NCI-H446 treated with DMSO at 0.1 percent for 48 hours (cell line): ENCODE measurements at places on chromosomes 2 and 18.

- DNase-seq: no peak
Measured at GRCh38 chr18:68757126-68757525, 40.8 kb upstream of the CCDC102B start.

DNA sequence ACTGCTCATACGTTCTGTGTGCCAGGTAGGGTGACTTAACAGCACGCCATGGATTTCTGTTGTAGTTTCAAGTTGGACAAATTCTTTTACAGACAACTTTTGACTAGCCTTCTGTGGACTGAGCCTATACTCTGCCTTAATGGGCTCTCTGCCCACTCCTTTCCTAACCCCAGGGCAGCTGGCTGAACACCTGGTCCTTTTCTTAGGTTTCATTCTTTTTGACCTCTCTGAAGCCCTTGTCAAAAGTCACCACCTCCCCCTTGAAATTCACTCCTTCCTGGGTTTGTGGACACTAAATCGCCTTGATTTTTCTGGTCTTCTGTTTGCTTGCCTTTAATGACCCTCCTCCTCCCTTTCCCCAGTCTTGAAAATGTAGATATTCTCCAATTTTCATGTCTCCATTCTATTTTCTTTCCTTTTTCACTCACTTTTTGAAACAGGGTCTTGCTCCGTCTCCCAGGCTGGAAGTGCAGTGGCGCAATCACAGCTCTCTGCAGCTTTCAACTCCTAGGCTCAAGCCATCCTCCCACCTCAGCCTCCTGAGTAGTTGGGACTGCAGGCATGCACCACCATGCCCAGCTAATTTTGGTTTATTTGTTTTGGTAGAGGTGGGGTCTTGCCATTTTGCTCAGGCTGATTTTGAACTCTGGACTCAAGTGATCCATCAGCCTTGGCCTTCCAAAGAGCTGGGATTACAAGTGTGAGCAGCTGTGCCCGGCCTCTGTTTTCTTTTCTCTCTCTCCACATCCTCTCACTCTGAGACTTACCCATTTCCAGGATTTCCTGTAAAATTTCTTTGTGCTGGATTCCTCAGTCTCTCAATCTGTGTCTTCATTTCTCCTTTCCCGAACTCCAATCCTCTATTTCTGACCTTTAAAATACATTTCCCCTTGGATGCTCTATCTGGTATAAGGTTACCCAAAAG lies 112.9 kb downstream of the PLB1 start:
- no peak for DNase-seq

- DNase-seq: no peak
Measured at GRCh38 chr2:219385958-219386520, 1.7 kb downstream of the DNPEP start.

- DNase-seq: no peak
Measured at GRCh38 chr2:172813314-172813888, 77.8 kb downstream of the RAPGEF4 start.

DNA sequence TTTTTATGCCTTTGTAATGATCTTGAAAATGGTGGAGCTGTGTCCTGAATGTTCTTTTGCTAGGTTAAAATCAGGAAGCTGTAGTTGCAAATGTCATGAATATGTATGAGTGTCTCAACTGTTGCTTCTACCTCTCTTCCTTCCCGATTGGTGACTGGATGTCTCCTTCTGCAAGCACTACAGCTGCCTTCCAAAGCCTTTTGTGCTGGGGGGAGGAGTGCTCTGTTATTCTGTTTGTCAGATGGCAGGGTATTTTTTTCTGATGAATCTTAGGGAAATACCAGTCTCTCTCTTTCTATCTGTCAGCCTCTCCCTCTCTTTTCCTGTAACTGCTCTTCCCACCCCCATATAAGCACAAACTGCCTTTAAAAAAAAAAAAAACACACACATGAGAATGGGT lies 1396.3 kb upstream of the CELF4 start:
- DNase-seq: no peak

GRCh38 chr2:28233164-28233676 lies 159.4 kb upstream of the FOSL2 start:
- no peak for DNase-seq

DNA sequence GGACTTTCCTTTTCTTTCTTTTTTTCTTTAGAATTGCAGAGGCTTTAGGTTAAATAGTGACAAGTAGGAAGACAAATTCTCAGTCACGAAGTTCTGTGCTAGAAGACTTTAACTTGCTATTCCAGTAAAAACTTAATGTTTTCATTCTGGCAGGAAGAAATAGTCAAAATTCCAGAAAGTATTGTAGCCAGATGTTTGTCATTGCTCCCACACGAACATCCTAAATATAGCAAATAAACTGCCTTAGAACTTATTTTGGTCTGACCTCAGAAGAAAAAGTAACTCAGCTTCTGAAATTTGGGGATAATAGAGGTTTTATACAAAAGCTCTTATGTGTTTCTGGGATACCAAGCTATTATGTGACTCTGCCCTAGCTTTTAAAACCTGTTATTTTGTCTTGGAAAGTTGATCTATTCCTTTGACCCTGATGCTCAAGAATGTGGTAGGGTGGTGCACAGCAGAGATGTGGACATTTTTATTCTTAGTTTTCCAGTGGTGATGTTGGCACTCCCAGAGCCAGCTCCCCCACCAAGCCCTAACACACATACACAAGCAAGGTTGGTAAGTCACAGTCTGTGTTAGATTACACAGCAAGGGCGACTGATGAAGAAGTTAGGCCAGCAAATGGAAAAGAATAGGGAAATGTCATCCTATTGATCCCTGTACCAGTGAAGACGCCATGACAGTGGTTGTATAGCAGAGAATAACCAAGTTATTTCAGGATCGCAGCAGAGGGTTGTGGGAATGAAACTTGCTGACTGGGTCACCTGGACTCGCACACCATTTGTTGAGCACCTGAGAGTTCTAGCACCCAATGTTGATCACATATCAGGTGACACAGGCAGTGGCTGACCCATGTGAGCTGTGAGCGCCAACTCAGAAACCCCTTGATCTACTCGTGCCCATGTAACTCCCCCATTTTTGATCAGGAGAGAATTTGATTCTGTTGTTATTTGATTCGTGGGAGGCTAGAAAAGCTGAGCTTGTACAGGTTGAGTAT lies 23.7 kb downstream of the FARP2 start:
- no peak for DNase-seq

- no peak for DNase-seq
Measured at GRCh38 chr2:207255565-207256470, 90.1 kb upstream of the KLF7 start.

- no peak for DNase-seq
Measured at GRCh38 chr2:68367953-68368653, 3.0 kb downstream of the PLEK start.

GRCh38 chr18:7844418-7844817 lies 277.3 kb downstream of the PTPRM start:
- no peak for DNase-seq

- no peak for DNase-seq
Measured at GRCh38 chr2:240356700-240357640, 78.5 kb upstream of the GPC1 start.

DNA sequence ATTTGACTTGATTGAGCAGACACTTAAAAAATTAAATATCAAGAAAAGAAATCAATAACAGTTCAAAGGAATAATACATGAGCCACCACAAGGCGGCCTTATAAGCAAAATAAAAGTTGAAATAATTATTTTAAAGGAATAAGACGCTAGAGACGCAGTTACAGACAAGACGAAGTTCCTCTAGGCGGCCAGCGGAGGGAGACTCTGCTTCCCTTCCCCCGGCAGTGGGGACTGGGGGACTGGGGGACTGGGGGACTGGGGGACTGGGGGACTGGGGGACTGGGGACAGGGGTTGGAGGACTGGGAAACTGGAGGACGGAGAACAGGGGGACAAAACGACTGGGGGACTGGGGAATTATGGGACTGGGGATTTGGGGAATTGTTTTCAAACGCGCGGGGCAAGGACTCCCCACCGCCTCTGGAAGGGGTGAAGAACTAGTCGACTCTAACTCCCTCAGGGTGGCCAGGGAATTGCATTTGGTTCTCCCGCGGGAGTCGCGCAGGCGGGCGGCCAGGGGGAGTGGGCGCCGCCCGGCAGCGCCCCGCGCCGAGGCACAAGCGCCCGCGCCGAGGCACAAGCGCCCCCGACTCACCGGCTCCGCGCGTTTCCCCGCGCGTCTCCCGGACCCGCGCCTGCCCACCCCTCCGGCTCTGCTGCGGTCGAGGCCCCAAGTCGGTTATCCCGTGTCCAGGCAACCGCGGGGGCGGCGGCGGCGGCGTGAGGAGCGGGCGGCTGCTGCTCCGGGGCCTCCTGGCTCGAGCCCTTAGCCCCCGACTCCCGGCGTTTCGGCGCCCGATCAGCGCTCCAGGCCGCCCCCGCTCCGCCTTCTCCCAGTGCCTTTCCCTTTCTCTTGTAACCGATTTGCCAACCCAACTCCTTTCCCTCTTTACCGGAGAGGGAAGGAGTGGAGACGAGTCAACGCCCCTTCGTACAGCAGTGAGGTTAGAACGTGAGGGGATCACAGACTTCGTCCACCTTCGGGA lies at the start of gene CCDC178:
Gene CCDC178, minus strand, starts transcription at position 662 of the 984 bp plus-strand sequence. CDS start 28,633 bp downstream, outside the sequence.
- DNase-seq: peak; percentile 32

DNA sequence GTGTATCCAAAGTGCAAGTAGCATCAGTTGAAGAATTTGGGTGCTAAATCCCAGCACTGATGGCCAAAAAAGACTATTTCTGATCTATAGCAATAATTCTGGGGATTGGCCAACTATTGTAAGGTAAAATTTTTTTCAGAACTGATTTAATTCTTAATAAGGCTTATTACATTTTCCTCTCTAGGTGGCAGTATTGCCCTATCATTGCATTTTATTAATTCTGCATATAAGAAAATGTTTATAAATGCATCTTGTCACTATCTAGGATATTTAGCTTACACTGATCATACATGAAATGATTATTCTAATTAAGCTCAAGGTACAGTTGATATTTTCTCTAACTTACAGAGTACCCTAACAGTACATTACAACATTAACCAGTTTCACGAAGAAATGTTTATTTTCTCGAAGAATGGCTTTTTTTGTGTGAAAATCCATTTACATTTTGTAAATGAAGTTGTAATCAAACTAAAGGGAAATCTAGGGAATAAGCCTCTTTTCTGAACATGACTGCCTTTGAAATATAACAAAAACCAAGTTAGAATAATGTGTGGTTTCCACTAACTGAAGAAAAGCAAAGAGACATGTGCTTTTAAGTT lies 11.0 kb downstream of the TTN start:
- peak; percentile 43 for DNase-seq

- DNase-seq: peak; percentile 54
Measured at GRCh38 chr18:28109781-28110560, 67.0 kb downstream of the CDH2 start.

DNA sequence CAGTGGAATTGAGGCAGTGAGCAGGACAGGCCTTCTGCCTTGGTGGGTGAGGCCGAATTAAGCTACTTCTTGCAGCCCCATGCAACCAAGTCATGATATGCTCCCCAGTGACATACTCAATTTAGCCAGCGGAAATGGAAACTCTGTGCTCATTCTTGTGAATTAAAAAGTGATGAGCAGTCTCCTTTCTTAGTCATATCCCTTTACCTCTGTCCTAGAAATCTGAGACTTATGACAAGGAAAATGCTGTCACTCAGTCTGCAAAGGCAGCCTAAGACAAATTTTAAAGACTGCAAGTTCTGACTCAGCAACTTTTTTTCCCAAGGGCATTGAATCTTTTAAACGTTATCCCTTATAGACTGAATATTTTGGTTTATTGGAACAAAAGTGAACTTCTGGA lies 218.2 kb downstream of the SH3BP4 start:
- no peak for DNase-seq

DNA sequence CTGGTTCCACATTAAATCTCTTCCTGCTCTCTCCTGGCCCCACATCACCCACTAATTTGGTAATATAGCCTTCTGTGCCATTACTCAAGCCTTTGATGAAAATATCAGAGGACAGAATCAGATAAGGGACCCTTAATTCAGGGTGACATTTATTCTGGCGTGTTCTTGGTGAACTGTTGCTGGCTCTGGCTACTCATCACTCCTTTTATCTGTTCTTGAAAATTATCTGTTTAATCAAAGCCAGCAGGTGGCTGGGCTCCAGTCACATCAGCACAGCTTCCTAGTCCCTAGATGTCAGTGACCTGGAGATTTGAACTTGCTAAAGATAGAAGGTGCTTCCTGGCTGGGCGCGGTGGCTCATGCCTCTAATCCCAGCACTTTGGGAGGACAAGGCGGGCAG lies 26.9 kb upstream of the SLC35F6 start:
- DNase-seq: no peak

GRCh38 chr2:207813221-207813916 lies 43.7 kb upstream of the FZD5 start:
- no peak for DNase-seq
